A549 treated with Mapracorat at 1 μM for 4 hours (cell line): ENCODE measurements at places on chromosomes 2 and 18. TPM values are rescaled to one million over a fixed set of nuclear protein-coding genes. Genes with fewer than 3 reads are reported as not detected.

Gene FAP
- 0.15 TPM in 1 of 5 replicates, not detected in the others for total RNA-seq

Gene UGT1A6
- 0.39 to 1.5 TPM (median 1.2 TPM) in 5 replicates for total RNA-seq

Gene MREG
- total RNA-seq, result 4.2 to 5.3 TPM (median 4.9 TPM) in 5 replicates

Gene TOGARAM2
- 0.06 to 0.52 TPM (median 0.24 TPM) in 5 replicates for total RNA-seq

Gene RTN4
- total RNA-seq, result 421 to 529 TPM (median 495 TPM) in 5 replicates

Gene ADAM23
- 8.4 to 10.2 TPM (median 9.2 TPM) in 5 replicates for total RNA-seq

Gene XRCC5
- total RNA-seq, result 169 to 199 TPM (median 184 TPM) in 5 replicates

Gene LGALSL
- total RNA-seq, result 7.7 to 12.8 TPM (median 9.9 TPM) in 5 replicates

Gene SKA1
- total RNA-seq, result 11.2 to 11.9 TPM (median 11.7 TPM) in 5 replicates

Gene ANKMY1
- total RNA-seq, result 7.8 to 11.8 TPM (median 9.6 TPM) in 5 replicates

Gene IL36RN
- 0.07 to 0.21 TPM in 2 of 5 replicates, not detected in the others for total RNA-seq

Gene BIN1
- 29.3 to 31.7 TPM (median 29.8 TPM) in 5 replicates for total RNA-seq

Gene RUFY4
- not detected in 5 replicates for total RNA-seq

Gene FTCDNL1
- 2.8 to 3.5 TPM (median 2.9 TPM) in 5 replicates for total RNA-seq

Gene MAIP1
- 33.6 to 38.2 TPM (median 37.7 TPM) in 5 replicates for total RNA-seq

Gene SDC1
- total RNA-seq, result 148 to 201 TPM (median 187 TPM) in 5 replicates

Gene ABCG8
- not detected in 5 replicates for total RNA-seq

Gene SPATA3
- total RNA-seq, result not detected in 5 replicates

Gene CNDP1
- total RNA-seq, result not detected in 5 replicates

Gene UGT1A8
- total RNA-seq, result 0.06 TPM in 1 of 5 replicates, not detected in the others

Gene PFN4
- 1.1 to 1.9 TPM (median 1.9 TPM) in 5 replicates for total RNA-seq

Gene NT5DC4
- total RNA-seq, result not detected in 5 replicates
